ENCODE measurements at places on chromosomes 13 and 19. TPM values are rescaled to one million over a fixed set of nuclear protein-coding genes. Genes with fewer than 3 reads are reported as not detected.

CDX2 gene
- total RNA-seq: 2.8 TPM

TYROBP gene
- total RNA-seq: 47.7 TPM

DNA sequence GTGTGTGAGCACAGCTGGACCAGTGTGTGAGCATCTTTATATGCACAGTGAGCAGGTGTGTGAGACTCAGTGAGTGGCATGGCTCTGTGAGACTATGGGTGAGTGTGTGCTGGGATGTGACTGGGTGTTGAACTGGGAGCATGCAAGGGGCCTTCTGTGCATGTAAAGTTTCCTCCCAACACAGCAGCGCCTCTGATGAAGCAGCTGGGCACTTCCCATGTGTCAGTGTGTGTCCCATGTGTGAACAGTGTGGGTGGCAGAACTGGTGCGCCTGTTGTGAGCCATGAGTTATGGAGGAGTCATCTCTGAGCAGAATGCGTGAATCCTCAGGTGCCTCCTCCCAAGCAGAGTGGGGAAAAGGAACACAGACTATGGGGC is 24.1 kb downstream of the LGALS16 start:
- no peak for DNase-seq

GRCh38 chr19:39339674-39340073 is 2.5 kb upstream of the SAMD4B start:
- no peak for DNase-seq

DNA sequence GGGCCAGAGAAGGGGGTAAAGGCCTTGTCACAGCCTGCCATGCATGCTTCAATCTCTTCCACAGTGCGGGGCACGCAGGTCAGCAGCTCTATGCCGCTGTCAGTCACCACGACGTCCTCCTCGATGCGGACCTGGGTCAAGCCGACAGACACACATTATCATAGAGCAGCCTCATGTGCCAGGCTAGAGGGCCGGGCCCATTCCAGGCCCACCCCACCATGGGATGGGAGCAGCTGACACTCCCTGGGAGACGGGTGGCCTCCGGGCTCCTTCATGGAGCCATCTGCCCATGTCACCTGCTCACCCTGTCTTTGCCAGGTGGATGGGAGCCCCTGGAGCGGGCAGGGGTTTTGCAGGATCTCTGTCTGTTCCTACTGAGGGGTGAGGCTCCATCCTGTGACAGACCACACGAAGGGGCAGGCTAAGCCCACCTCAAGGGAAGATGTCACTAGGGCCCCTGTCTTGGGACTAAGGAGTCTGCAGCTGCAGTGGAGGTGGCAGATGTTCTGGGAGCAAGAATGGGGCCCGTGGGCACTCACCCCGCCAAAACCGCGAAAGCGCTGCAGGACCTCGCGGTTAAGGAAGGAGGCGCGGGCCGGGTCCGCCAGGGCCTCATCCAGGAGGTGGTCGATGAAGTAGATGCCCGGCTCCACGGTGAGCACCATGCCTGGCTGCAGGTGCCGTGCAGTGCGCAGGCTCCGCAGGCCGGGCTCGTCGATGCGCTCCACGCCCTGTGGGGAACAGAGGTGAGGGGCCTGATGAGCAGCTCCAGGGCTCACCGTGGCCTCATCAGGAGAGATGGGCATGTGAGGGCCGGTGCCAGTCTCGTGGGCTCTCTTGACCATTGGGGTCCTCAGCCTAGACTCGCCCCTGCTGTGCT is 14.1 kb downstream of the CEBPG start:
- DNase-seq: peak; percentile 20

DNA sequence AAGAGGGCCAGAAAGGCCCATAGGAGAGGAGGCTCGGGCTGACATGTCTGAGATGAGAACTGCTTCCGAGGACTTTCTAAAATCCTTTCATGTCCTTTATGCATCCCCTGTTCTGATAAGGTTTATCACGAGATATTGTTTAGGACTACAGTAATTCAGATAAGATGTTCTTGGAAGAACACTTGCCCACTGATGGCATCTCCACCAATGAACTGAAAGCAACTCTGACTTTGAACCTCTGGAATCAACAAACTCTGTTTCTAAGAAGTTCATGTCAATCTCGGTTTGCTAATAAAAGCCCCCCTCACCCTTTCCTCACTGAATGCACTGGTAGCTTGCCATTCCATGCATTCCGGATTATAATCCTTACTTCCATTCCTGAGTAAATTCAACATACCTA is 90.9 kb downstream of the FGF9 start:
- no peak for DNase-seq

DNA sequence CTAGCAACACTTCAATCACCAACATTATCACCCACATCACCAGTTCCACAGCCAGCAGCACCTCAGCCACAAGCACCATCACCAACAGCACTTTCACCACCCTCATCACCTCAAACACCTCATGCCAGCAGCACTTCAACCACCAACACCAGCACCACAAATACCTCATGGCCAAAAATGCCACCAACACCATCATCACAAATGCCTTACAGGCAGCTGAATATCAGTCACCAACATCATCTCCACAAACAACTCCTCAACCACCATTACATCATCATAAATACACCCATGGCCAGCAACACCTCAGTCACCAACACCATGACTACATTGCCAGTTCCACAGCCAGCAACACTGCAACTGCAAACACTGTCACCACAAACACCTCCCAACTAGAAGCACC is 10.4 kb downstream of the FCER2 start:
- DNase-seq: no peak

SLC1A6 gene
- total RNA-seq: not detected

- DNase-seq: no peak
Observed at GRCh38 chr19:40341601-40342482, 6.4 kb downstream of the C19orf47 start.

TBC1D17 gene
- total RNA-seq: 34.3 TPM

DNA sequence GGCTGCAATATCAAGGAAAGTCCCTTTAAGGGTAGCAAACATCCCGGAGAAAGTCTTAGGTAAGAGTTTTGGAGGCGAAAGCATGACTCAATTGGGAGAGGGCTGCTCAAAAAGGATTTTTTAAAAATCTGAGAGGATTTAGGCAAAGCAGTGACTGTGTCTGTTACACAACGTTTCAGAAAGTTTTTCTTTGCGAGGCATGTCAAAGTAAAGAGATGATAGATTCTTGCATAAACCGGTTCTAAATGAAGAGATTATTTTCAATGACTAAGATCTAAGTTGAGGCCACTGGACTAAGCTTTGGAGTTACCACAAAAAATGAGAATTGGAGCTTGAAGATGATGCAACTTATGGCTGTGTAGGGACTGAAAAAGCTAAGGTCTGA is 43.7 kb upstream of the ENOX1 start:
- no peak for DNase-seq

PLIN3 gene
- total RNA-seq: 9.3 TPM

- DNase-seq: no peak
Observed at GRCh38 chr13:44280456-44280855, 93.2 kb upstream of the SERP2 start.

DNA sequence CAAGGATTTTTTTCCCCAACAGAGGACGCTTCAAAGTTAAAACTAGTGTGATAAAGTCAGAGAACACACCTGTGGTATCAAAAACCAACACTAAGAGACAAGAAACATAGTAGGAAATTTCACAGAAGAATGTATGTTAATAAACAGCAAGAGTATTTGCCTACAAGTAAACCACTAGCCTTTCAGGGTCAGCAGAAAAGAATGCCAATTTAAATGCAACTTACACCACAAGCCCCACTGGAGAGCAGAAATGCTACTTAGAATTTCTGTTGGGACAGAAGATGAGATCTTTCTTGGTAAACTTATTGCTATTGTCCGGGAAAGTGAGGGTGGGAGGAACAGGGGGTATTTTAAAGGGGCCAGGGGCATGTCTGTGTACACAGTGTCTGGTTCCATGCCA is 68.6 kb downstream of the STK24 start:
- no peak for DNase-seq

GRCh38 chr13:75178436-75178835 is 303.5 kb downstream of the TBC1D4 start:
- no peak for DNase-seq

- no peak for DNase-seq
Observed at GRCh38 chr13:20719783-20720182, 16.3 kb downstream of the IL17D start.

GRCh38 chr19:28656644-28657043 is 556.3 kb downstream of the UQCRFS1 start:
- no peak for DNase-seq

DNA sequence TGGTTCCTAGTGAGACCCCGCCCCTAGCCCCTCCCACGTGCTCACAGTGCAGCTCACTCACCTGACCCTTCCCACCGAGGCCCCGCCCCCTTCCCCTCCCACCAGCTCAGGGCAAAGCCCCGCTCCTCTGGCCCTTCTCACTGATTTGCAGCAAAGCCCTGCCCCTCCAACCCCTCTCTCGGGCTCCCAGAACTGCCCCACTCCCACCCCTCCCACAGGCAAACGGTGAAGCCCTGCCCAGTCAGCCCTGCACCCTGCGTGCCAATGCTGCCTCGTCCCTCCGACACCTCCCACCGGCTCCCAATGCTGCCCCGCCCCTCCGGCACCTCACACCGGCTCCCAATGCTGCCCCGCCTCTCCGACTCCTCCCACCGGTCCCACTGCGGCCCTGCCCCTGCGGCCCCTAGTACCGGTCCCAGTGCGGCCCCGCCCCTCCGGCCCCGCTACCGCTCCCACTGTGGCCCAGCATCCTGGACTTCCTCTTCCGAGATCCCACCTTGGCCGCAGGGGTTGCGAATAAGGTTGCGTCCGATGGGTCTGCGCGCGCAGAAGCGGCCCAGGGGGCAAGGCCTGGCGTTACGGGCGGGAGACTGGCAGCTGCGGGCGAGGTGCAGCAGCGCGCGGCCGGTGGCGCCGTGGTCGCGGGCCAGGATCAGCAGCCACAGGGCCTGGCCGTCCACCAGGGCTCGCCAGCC is 834 bp downstream of the FBXO27 start:
- peak; percentile 99 for DNase-seq

DNA sequence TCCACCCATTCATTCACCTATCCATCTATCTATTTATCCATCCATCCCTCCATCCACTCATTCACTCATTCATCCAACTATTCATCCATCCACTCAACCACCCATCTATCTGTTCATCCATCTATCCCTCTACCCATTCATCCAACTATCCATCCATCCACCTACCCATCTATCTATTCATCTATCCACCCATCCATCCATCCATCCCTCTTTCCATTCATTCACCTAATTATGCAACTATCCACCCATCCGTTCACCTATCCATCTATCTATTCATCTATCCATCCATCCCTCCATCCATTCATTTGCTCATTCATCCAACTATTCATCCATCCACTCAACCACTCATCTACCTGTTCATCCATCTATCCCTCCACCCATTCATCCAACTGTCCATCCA is 54.5 kb downstream of the UNC13A start:
- no peak for DNase-seq

DNA sequence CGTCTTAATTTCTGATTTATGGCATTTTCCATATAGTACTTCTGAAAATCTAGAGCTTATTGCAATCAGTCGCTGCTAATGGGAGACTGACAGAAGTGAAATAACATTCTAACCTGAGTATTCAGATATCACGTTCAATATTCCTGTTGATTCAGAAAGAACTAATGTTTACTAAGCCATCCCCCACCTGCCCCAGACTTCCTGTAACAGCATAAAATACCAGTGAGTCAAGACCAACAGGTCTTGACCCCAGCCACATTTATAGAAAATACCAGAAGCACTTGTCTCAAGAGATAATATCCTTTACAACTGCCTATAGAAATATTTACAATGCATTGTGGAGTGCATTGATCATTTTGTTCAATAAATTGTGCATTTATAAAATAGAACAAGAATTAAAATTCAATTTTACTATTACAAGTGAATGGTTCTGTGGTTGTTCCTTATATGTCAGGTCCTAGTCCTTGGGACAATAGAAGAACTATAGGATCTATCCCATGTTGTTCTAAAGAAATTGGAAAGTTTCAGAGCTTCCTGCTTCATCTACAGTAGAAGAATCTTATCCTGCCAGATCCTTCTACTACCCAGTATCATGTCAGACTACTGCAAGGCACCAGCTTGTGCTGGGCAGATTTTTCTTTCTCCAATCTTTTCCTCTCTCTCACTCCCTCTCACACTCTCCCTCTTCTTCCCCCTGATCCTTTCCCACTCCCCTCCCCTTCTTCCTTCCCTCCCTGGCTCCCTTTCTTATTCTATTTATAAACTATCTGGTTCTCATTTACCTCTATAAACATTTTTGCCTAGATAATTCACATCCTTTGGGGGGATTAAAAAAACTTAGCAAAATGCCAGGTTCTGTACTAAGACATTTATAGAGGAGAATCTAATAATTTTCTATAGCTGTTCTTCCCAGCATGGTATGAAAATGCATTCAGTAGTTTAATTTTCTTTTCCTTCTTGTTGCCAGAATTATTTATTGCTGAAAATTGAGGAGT is 629.9 kb downstream of the DIAPH3 start:
- no peak for DNase-seq

DNA sequence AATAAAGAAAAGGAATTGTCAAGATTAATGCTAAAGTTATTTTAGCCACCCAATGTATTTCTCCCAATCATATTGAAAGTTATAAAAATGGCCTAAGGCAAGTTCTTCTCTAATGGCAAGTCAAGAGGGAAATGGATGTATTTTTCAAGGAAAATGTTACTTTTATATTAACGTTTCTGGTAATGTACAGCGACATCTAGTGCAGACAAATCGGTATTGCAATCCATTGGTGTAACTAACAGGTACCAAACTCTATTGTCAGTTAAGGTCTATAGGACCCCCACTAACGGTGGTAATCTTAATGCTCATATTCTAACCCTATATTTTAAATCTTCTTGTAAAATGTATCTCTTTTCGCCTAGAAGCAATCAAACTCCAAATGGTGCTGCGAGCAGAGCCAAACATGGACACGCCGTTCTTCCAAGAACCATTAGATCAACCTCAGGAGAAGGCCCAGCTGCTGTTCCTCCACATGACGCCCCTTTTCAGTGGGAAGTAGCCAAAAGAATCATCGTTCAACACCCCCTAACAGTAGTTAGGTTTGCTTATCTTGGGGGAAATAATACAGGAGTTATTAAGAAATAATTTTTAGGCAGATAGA is 98.5 kb upstream of the PABPC3 start:
- DNase-seq: no peak

ENOX1 gene
- 1.1 TPM for total RNA-seq

All from pancreas (tissue), 10 donors.